ENCODE measurements at places on chromosomes 1 and 21.

- no peak for DNase-seq
Measured at GRCh38 chr1:226633541-226634165, 85.1 kb downstream of the STUM start.

DNA sequence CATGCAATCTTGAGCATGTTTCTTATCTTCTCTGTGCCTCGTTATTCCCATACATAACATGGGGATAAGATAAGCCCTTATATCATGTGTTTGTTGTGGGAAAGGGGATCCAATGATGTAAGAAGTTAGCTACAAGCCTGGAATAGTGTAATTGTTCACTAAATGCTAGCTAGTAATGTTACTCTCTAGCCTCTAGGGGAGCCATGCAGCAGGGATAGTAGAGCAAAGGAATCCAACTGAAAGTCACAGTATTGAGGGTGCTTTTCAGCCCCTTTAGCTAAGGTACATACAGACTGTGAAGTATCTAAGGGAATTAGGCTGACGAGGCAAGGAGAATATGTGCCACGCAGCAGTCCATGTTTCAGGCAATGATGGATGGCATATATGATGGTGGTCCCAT, 46.9 kb downstream of the IL23R start:
- peak; percentile 29 for DNase-seq

DNA sequence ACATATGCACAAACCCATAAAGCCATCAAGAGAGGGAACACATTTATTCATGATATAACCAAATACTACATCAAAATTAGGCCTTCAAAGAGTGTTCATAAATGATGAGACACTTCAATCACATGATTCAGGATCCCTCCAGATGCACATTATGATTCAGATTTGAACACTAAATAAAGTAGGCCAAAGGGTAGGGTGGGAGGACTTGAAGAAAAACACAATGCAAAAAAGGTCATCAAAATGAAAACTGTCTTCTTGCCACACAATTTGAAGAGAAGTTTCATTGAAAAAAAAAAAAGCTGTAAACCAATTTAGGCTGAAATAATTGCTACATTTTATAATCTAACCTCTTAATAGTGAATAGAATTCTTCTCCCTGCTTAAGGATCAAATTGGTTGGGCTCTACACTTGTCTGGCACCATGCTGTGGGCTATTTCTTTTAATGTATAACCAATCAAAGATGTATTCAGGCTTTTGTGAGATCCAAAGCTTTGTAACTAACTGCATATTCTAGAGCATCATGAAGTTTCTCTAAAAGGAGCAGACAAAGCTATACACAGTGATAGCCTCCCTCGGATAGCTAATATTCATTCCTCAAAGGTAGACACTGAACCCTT, 58.1 kb downstream of the ZSWIM5 start:
- DNase-seq: peak; percentile 23

- no peak for DNase-seq
Measured at GRCh38 chr1:205326812-205327466, 5.4 kb upstream of the NUAK2 start.

- no peak for DNase-seq
Measured at GRCh38 chr1:113545626-113546025, 155.3 kb downstream of the MAGI3 start.

DNA sequence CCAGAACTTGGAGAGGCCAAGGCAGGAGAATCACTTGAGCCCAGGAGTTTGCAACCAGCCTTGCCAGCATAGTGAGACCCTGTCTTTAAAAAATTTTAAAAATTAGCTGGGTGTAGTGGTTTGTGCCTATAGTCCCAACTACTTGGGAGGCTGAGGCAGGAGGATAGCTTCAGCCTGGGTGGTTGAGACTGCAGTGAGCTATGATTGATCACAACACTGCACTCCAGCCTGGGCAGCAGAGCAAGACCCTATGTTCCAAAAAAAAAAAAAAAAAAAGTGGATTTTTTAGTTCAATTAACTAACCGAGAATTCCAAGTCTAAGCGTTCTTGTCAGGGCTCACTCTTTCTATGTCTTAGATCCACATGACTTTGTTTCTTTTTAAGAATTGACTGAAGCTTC, 130.3 kb upstream of the NRIP1 start:
- no peak for DNase-seq

DNA sequence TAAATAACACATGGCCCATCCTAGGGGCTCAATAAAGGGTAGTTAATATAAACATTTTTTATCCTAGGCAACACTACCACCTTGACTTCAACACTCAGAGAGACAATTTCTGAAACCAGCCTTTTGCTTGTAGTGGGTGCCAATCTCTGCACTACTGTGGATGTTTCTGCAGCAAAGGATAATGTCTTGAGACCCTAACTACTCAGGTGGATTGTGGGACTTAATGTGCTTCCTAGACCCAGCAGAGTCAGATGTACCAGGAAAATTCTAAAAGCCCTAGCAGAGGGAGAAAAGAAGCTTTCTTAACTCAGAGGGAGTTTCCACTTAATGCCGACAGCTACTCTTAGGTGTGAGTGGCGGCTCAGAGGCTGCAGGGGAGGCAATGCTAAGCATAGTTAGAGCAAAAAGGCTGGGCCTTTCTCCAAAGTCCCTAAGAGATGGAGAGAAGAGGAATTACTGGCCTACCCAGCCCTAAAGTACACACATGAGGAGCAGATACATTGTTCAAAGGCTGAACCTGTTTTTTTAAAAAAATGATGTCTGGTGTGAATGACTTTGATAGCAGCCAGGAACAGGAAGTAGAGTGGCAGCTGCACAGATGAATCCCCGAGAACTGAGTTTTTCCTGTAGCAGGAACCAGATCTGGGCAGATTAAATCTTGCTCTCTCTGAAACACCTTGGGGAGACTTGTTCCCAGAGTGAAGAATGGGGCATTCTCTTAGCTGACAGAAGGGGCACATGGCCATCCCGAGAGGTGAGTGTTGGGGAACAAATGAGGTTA, 33.5 kb upstream of the ABCD3 start:
- DNase-seq: no peak

DNA sequence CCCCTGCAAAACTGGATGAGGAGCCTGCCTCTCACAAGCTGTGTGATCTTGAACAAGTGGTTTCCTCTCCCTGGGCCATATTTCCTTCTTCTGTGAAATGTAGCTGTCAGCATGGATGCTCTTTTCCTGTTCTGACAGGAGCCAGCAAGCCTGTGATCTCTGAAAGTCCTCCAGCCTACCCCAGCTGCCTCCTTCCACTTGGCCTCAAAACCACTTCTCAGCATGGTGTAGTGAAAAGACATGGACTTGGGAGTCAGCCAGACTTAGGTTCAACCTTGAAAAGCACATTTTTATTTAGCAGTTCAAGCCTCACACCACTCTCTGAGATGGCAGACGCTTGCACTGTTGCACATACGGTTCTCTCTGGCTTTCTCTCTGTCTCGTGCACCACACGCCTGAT, 292.9 kb upstream of the DUSP10 start:
- no peak for DNase-seq

- no peak for DNase-seq
Measured at GRCh38 chr1:236395230-236395946, 1.3 kb downstream of the EDARADD start.

DNA sequence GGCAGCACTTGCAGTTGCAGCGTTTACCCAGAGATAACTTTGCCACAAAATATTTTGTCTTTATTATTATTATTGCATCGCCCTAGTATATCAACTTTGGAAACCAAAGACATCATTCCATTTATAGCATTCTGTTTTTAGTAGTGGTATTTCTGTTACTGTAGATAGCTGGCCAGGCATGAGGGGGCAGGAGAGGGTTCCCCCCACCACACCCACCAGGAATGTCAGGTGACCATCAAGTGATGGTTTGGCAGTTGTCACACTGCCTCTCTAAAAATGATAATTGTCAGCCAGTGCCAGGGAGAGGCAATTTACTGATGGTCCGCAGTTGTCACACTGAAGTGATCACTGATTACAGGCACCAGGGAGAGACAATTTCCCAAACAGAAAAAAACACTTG, 135.6 kb downstream of the TSEN15 start:
- no peak for DNase-seq

All from HCEC 1CT (cell line).